ENCODE measurements at places on chromosomes 3 and 15.

DNA sequence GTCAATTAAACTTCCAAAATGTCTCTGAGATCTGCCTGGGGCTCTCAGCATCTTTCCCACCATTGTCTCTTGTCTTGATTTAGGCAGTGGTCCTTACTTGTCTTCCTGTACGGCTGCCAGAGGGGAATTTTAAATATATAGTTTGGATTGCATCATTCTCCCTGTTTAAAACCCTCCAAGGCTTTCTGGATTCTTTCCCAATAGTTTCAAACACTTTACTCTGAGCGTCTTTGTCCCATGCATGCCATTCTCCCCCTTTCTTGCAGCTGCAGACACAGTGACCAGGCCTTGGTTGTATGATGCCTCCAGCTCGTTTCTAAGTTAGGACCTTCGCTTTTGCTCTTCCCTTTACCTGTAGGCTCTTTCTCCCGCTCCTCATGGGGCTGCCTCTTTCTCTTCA is 323.3 kb upstream of the CTNNB1 start:
- DNase-seq, result no peak

DNA sequence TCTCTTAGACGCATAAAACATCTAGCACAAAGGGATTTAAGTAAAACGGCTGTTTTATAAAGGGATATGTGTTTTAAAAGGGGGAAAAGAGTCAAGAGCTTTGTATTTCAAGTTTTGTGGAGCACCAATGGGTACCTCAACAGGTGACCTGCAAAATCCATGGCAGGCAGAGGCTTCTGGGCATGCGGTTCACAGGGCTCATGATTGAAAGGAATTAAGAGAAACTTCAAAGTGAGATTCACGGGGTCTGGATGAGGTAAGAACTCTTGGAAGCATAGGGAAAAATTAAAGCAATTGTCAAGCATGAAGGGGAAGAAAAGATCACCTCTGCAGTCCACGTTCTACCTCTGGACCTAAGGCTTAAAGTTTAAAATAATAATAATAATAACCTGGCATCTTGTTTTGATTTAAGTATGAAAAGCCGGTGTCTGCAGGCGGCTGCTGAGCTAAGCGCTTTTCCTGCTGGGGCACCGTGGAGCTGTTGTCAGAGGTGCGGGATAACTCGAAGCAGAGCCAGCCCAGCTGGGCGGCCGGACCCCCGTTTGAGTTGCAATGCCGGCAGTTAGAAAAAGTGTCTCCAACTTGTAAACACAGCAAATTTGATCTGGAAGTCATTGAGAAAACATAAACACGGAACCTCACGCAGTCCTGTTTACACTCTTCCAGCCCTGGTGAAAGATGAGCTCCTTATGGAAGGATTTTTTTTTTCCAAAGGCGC is 40.5 kb downstream of the HES1 start:
- DNase-seq, result no peak

- DNase-seq, result no peak
These were observed 168.8 kb upstream of the CD96 start for GRCh38 chr3:111373239-111373638.

- DNase-seq, result no peak
These were observed 85.4 kb downstream of the IGSF11 start for GRCh38 chr3:118949113-118949760.

- peak; percentile 77 for DNase-seq
These were observed 10.0 kb upstream of the P3H2 start for GRCh38 chr3:190130696-190131095.

DNA sequence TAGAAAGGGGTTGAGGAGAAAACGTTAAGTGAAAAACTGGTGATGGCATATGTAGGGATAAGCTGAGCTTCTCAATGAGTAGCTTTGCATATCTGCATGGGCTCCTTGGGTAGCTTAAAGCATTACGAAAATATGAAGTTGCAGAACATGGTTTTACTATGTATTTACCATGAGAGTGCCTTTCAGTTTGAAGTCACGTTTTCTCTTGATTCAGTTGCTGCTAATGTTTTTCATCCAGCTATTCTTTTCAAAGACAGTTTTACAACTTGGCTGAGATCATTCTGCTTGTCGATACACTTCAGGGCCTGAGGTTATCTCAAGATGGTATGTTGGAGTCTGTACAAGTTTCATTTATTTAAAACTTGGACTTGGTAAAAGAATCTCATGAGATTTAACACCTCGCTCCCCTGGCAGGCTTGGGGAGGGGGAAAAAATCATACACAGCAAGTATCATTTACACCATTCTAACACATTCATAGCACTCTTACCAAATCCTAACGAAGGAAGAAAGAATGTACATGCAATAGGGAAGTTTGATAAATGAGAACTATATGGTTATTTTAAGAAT is 103.3 kb upstream of the CMC1 start:
- DNase-seq, result no peak

DNA sequence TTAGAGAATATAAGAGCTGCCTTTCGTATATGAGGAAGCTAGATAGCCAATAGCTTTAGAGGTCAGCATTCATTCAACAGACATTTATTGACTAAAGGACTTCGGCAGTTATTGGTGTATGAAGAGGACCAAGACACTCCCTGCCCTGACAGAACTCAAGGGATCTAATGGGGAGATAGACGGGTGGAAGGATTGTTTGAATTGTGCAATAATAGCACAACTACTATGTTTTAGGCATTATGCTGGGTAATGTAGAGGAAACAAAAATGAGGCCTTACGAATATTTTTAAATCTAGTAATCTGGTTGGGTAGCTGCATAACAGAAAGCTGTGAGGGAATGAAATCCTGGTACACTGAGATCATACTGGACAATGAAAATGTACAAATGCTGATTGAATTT is 5.0 kb downstream of the LRCH3 start:
- no peak for DNase-seq

- no peak for DNase-seq
These were observed 61.9 kb upstream of the C3orf80 start for GRCh38 chr3:160163229-160163878.

DNA sequence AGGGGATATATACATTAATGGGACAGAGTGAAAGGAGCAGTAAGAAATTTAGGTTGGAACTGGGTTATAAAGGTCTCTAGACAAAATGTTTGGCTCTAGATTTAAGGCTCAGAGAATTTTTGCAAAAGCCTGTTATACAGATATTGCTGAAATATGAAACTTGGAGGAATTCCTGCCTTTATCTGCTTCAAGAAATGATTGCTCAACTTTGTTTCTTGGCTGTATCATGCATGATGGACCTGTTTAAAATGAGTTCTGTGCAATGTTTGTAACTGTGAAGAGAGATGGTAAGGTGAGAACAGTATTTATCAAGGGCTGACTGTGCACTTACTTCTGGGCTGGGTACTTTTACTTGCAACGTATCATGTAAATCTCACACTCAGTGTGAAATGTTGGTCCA is 3.3 kb downstream of the CRYBG3 start:
- no peak for DNase-seq

DNA sequence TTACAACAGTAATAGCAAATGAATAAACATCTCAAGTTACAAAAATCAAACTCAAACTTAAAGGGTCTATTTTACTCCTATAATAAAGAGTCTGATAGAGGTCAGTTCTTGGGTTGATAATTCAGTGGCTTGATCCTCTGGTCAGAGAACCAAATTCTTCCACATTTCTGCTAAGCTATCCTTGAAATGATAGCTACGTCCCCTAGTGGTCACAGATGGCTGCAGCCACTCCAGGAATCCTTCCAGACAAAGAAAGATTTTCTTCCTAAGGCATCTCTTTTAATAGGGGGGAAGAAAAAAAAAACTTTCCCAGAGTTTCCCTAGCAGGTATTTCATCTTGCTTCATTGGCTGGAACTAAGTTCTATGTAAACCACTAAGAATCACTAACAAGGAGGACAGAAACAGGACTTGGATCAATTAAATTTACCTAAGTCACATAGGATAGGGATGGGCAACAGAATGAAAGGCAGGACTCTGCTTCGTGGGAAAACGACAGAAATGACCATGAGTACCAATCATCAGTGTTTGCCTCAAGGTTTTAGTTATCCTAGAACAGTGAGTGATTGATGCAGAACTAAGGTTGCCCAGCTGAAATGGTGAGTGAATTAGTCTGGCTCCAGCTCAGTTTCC is 160.7 kb downstream of the STAC start:
- peak; percentile 47 for DNase-seq

DNA sequence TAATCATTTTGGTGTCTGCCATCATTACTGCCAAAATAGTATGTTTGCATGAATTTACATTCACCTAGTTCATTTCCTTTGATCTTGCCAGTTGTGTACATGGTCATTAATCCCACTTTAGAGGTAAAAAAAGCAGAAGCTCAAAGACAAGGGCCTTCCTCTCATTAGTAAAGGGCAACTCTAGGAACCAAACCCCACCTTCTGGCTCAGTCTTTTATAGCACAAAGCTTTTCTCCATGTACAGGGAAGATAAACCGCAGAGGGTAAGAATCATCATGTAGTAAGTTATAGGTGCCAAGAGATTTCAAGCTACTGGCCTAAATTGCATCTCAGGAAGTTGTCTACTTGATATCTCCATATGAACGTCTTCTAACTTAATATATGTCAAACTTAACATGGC is 19.3 kb upstream of the SPG21 start:
- DNase-seq, result no peak

DNA sequence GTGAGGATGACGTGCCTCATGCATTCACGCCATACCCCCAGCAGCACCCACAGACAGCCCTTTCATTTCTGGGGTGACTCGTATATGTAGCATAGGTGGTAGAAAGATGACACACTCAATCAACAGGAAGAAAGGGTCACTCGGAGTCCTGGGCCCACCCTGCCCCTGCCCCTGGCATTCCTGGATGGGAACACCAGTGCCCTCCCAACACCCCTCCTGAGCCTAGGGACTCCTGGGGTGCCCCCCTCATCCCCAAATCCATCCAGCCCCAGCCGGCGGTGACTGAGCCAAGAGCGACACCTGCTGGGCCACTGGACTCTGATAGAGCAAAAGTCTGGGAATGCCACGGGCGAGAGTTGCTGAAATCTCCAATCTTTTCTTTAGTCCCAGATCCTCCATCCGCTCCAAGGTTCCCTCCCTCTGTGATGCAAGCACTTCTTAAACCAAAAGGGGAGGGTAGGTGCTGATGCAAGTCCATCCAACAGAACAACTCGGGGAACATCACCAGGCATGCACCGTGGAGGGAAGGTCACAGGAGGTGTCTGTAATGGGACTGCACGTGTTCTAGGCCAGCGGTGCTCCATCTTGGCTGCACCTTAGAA is 31.1 kb downstream of the ACAN start:
- peak; percentile 21 for DNase-seq

DNA sequence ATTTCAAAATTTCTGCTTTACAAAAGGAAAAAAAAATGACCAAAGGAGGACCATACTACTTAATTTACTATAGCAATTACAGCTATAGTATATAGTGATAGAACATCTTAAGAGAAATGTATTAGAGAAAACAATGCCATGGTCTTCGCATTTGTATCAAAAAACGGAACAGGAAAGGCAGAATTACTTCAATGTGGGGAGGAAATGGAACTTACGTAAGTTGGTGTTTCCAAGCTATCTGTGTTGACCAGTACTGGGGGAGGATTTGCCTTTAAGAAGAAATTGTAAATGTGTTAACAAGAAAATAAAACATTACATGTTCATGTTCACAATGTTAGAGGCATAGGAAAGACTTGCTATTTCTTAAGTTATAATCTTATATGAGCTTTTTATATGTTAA is 119.9 kb upstream of the MELTF start:
- no peak for DNase-seq

- DNase-seq, result no peak
These were observed 25.8 kb downstream of the GRIP2 start for GRCh38 chr3:14514323-14514720.

GRCh38 chr3:106193876-106194275 is 325.1 kb upstream of the CBLB start:
- no peak for DNase-seq

GRCh38 chr15:81825136-81825535 is 220.7 kb downstream of the MEX3B start:
- no peak for DNase-seq

DNA sequence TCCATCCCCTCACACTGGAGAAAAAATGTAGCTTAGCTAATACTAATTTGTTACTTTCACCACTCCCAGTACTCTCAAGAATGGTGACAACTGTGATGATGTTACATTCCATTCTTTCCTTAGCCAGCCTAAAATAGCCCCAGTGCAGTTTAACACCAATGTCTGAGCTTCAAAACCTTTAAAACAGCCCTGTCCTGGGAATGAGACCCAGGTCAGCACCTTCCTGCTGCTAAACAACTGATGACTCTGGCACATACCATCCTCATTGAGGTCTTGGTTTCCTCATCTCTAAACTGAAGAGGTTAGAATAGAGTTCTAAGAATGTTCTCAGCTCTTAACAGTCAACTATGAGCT is 3.8 kb downstream of the SCAMP2 start:
- DNase-seq, result no peak

DNA sequence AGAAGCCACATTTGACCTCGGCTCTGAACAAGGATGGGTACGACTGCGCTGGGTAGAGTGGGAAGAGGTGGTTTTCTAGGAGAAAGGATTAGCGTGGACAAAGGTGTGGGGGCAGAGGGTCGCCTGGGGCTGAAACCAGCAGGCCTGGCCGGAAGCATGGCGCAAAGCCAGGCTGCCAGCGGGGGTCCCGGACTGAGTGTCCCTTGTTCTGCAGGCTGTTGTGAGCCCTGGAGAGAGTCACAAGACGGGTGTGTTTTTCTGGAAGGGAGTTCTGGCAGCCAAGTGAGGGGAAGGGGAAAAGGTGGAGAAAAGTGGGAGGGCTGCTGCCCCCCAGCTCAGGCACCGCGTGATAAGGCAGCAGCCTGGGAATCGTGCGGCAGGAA is 98.5 kb upstream of the MEF2A start:
- no peak for DNase-seq

DNA sequence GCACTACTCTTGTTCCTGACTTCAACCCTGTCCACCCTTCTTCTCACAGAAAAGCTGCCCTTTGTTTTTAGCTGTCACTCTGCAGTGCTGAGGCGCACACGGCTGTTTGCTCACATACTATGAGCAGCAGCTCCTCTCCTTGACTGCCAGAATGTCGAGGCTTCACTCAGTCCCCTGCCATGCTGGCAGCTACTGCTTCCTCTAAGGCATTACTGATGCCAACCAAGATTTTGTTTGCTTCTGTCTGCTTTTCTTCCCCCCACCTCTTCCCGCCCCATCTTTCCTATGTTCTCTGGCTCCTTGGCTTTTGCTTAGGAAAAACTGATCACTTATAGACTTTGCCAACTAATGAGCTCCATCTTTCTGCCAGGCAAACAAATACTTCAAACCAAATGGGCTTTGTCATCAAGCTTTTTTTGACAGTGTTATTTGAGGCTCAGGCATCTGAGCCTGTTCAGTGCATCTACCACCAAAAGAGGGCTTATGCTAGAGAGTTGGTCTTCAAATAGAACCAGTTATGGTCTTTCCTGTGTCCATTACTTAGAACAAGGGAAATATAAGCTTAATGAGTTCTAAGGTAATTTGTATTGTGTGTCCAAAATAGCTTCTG is 81.0 kb downstream of the FBXL2 start:
- no peak for DNase-seq

- no peak for DNase-seq
These were observed 71.9 kb upstream of the FEZF2 start for GRCh38 chr3:62445275-62445674.
